ENCODE measurements at places on chromosomes 12 and 14. TPM values are rescaled to one million over a fixed set of nuclear protein-coding genes. Genes with fewer than 3 reads are reported as not detected.

The WDR89 gene
- 30.4 TPM for total RNA-seq

The KRT4 gene
- total RNA-seq = not detected

The PHC1 gene
- 56.7 TPM for total RNA-seq

The ENDOU gene
- total RNA-seq = not detected

The SRGAP1 gene
- 99.2 TPM for total RNA-seq

The FBRSL1 gene
- total RNA-seq = 15.0 TPM

The MYH6 gene
- total RNA-seq = not detected

The ADAMTS20 gene
- 0.94 TPM for total RNA-seq

The LALBA gene
- not detected for total RNA-seq

The DLST gene
- total RNA-seq = 64.5 TPM

The SIX4 gene
- total RNA-seq = 0.31 TPM

The PTPRB gene
- total RNA-seq = 13.8 TPM

The RHOJ gene
- total RNA-seq = 7.2 TPM

The KRT77 gene
- not detected for total RNA-seq

The BIN2 gene
- 0.63 TPM for total RNA-seq

The SIX1 gene
- 0.31 TPM for total RNA-seq

The KDM2B gene
- total RNA-seq = 108 TPM

The SYT1 gene
- total RNA-seq = 168 TPM

The TMEM119 gene
- total RNA-seq = 0.94 TPM

The TBPL2 gene
- not detected for total RNA-seq

The WNT5B gene
- 29.1 TPM for total RNA-seq

The CYP27B1 gene
- 0.94 TPM for total RNA-seq

The TTC6 gene
- 0.63 TPM for total RNA-seq

The LIN7A gene
- total RNA-seq = 37.9 TPM

The GLIPR1 gene
- 0.94 TPM for total RNA-seq

The SMIM41 gene
- total RNA-seq = not detected

The SPIC gene
- total RNA-seq = not detected
